Right forelimb (tissue), 1 donor: ENCODE measurements at places on chromosomes 5 and 9.

DNA sequence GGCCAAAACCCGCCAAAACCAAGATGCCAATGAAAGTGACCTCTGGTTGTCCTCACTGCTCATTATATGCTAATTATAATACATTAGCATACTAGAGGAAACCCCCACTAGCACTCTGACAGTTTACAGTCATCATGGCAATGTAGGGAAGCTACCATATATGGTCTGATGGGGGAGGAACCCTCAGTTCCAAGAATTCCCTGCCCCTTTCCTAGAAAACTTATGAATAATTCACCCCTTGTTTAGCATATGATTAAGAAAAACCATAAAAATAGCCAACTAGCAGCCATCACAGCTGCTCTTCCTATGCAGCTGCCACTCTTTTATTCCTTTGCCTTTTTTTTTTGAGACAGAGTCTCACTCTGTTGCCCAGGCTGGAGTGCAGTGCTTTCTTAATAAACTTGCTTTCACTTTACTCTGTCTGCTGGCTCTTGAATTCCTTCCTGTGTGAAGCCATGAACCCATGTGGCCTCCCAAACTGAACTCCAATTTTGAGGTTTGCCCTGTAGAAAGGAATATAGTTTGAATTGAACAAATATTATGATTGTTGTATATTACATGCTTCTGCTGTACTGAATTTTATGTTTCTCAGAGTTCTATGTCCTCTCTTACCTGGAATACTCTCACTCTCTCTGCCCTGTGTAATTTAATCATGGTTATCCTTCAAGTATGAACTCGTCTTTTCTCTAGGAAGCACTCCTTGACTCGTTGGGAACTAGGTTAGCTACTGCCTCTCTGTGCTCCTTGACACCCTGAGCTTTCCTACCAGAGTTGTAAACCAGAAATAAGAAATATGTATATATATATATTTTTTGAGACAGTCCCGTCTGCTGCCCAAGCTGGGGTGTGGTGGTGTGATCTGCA is 59.8 kb downstream of the KIAA1958 start:
- no peak for DNase-seq

DNA sequence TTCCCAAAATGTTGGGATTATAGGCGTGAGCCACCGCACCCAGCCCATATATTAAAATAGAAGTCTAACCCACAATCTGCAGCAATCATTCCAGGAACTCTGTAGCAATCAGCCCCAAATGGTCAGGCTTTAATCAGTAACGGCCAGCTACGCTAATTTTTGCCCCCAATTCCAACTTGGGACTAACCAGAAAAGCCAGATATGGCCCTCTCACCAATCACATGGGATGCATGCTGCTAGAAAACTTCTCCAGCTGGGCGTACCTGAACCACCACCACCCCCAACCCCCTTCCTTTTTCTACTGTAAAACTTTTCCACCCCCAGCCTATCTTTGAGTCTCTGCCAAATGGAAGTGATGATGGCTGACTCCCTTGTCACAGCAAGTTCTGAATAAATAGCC is 4.1 kb downstream of the SUSD1 start:
- no peak for DNase-seq

GRCh38 chr5:35202319-35203111 is 27.8 kb downstream of the PRLR start:
- no peak for DNase-seq

DNA sequence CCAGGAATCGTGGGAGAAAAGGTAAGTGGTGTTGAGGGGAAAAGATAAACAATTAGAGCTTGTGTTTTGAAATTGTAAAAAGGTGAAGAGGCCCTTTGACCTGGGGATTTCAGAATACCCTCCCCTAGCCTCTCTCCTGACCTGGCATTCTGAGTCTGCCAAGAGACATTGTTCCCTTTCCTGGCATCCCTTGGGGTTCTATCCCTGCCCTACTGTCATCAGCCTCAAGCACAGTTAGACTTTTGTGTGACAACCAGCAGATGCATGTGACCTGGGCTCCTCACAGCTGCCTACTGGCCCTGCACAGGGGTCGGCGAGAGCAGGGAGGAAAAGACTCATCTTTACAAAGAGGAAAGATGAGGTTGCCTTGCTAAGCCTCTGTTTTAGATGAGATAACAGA is 72.2 kb upstream of the ORM1 start:
- no peak for DNase-seq

DNA sequence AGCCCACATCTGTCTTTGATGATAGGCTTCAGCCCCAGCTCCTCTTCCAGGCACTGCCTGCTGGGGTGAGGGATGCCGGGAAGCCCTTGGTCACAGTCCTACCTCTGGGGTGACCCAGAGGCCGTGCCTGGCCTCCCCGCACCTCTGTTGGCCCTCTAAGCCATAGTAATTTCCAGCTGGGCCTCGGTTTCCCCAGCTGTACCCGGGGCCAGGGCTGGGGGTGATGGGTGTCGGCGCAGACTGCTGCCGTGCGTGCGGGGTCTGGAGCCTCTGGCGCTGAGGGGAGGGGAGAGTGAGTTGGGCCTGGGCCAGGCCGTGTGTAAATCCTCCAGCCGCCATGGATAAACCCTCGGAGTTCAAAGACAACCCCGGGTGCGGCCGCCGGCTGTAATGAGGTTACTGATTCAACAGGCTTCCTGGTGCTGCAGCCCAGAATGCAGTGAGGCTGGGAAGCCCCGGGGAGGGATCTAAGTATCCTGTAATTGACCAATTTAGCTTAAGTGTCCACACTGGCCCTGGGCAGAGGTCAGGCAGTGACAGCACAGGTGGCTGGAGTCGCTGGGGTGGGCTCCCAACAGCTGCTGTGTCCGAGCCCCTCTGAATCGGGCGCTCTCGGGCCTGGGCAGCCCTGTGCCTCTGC is 7.1 kb downstream of the RXRA start:
- DNase-seq, result no peak

- DNase-seq, result no peak
These were observed 44.4 kb upstream of the ABCA1 start for GRCh38 chr9:104972242-104972866.

GRCh38 chr5:175814691-175815090 is 56.7 kb upstream of the CPLX2 start:
- no peak for DNase-seq

DNA sequence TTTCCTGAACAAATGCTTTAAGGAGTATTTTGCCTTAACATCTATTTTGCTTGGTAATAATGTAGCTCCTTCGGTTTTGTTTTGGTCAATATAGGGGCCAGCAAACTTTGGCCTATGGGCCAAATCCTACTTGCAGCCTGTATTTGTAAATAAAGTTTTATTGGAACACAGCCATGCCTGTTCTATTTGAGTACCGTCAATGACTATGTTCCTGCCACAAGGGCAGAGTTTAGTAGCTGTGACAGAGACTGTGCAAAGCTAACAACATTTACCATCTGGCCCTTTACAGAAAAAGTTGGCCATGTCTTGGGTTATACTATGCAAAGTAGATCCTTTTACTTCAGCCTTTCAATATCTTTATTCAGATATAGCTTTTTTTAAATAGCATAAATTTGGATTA is 113.4 kb downstream of the NR3C1 start:
- DNase-seq, result no peak

GRCh38 chr5:170960567-170960966 is 98.7 kb downstream of the RANBP17 start:
- no peak for DNase-seq

DNA sequence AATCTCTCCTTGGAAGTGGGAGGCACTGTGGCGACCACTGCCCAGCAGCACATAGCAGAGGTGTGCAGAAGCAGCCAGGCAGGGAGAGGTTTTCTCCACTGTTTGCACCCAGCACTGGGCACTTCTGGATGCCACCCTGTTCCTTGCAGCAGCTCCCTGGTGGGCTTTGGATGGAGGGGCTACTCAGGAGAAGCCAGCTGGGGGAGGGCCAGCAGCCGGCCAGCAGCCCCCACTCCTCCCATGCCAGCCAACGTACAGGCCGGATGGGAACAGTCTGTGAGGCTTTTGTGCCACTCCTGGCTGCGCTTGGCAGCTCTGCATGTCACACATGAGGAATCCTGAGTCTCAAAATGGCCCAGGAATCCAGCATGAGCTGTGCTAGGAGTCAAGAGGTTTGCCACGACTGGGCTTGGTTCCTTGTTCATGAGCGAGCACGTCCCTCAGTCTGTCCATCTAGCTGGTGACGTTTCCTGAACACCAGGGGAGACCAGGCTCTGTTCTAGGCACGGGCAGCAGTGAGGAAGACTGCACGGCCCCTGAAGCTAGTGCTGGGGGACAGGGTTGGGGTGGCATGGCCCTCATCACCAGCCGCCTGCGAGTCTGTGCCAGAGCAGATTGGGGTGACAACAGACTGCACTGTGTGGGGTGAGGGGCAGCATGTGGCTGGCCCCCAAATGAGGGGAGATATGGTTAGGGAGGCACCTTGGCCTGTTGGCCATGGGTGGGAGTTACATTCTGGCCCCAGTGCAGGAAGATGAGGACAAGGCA is 10.1 kb downstream of the PHF2 start:
- DNase-seq, result no peak

DNA sequence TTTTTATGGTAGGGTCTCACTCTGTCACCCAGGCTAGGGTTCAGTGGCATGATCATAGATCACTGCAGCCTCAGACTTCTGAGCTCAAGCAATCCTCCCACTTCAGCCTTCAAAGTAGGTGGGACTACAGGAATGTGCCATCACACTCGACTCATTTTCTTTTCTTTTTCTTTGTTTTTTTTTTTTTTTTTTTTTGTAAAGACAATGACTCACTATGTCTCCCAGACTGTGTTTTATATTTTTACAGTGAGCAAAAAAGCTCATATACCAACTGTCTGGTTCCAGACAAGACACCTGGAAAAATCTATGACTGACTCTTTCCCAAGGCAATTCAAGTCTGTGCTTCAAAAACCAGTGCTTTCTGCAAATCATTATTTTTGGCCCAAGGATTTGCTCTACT is 10.8 kb upstream of the FOXD1 start:
- no peak for DNase-seq

DNA sequence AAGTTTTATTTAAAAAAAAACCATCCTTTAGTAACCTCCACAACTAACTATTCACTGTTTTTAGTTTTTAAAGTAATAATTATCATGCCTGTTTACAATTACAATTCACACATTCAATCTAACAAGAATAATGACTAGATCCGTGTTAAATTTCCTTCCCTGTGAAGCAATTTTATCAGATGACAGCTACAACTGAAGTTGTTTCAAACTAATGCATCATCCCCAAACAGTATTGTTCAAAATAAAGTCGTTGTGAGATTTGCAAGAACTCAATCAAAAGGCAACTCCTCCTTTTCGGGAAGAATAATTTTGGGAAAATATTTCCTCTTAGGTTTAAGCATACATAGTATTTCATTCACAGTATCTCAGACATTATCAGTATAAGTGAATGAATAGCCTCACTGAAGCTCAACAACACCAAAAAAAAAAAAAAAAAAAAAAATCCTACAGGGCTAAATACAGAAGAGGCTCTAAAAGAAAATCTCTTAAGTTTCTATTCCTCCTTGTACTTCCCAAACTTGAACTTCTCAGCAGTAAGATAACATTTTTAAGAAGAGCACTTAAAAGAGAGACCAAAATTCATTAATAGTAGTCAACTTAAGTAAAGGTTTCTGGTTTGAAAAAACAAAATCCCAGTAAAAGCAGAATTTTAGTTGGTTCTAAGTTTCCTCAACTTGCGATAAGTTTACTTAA is 9.4 kb downstream of the C9orf72 start:
- DNase-seq, result no peak

GRCh38 chr5:157608972-157609565 is 33.5 kb upstream of the ADAM19 start:
- no peak for DNase-seq

DNA sequence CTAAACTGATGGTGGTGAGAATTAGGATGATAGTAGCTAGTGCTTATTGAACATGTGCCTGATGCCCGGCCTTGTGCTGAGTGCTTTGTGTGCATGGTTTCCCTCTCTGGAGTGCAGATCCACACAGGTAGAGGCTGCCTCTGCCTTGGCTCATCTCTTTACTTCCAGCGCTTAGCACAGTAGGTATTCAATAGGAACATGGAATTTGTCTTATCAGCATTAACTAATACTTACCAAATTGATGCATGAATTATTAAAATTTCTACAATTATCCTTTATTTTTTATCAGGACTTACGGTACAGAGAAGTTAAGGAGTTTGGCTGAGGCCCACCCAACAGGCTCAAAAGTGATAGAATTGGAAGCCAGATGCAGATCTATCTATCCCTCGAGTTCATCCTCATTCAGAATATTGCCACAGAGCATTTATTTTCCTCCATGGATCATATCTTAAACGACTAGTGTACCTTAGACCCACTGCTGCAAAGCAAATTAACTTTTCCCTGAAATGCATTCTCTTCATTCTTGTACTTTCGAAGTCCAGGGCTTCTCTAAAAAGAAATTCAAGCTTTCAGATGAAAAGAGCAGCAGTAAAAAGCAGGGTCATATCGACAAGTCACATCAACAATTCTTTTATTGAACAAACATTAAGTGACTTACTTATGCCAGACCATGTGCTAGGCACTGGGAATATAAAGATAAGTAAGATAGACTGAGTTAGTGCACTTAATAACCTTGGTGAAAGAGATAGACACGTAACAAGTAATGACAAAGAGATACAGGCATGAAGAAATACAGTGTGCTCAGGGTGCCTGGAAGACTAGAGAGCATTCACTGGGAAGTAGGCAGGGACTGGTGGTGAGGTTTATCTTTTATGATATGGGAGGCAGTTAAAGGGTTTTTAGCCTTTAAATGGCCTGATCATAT is 290.0 kb downstream of the ARRDC3 start:
- no peak for DNase-seq

- no peak for DNase-seq
These were observed 15.0 kb downstream of the PRR16 start for GRCh38 chr5:120479066-120479465.

GRCh38 chr5:137605411-137605810 is 106.3 kb upstream of the SPOCK1 start:
- no peak for DNase-seq

DNA sequence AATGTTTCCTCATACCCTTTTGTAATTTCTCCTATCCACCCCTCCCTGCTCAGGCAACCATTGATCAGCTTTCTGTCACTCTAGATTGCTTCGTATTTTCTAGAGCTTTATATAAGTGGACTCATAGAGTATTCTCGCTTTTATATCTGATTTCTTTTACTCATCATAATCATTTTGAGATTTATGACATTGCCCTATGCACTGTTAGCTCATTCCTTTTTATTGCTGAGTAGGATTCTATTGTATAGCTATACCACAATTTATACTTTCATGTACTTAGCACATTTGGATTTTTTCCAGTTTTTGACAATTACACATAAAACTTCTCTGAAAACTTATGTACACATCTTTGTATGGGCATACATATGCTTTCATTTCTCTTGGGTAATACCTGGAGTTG is 68.9 kb downstream of the MEGF10 start:
- DNase-seq, result no peak
